ENCODE measurements at places on chromosomes 2 and 18.

GRCh38 chr2:64644458-64645382 lies 9.0 kb downstream of the SERTAD2 start:
- DNase-seq, result peak; percentile 83

DNA sequence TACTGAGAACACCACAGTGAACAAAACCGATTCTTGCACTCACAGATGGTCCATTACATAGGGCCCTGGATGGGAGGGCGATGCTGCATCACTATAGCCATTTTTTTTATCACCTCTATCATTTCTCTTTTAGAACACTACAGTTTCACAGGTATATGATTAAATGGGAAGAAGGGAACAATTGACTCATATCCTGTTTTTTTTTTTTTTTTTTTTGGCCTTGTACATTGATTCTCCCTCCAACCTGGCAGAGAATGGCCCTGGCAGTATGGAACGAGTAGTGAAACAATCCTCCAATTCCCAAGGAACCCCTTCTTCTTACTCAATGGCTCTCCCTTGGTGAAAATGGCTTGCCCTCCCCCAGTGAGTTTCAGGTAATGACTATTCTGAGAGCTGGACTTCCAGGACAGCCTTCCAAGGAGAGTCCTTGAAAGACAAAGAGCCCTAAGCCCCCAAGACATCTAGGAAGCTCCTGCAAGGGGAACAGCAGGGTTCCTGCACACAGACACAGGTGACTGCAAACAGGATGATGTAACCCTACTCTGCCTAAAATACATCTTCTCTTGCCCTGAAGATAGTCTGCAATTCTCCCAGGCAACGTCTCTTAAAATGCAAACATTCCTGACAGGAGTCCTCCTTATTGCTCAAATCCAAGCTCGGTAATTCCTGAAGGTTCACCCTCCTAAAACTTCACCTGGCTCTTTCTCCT lies 405.4 kb downstream of the SETBP1 start:
- DNase-seq, result no peak

- no peak for DNase-seq
These were observed 352.8 kb upstream of the GYPC start for GRCh38 chr2:126303113-126303512.

- DNase-seq, result no peak
These were observed 830.1 kb upstream of the ZEB2 start for GRCh38 chr2:145350011-145350410.

- peak; percentile 96 for DNase-seq
These were observed at the start of gene TANK for GRCh38 chr2:161160226-161161073. TSS of gene TANK (plus strand) at chr2:161160428. CDS start at chr2:161179663, 19,235 bp downstream.

DNA sequence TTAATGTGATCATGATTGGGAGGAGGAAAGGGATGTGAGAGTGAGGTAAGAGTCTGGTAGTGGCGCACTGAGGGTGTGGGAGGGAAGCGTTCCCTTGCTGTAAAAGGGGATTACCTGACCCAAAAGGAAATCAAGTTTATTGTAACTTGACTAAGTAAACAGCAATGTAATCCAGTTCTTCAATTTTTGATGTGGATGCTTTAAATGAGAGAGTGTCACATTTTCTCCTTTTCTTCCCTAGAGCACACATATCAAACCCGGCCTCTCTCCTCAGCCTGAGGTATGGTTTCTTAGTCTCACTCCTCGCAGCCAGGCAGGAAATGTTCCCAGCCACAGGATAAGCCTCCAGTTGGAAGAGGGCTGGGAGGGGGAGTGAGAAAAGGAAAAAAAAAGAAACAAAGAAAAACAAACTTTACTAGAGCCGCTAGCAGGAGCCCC lies 688 bp upstream of the ARHGAP28 start:
- DNase-seq, result no peak

DNA sequence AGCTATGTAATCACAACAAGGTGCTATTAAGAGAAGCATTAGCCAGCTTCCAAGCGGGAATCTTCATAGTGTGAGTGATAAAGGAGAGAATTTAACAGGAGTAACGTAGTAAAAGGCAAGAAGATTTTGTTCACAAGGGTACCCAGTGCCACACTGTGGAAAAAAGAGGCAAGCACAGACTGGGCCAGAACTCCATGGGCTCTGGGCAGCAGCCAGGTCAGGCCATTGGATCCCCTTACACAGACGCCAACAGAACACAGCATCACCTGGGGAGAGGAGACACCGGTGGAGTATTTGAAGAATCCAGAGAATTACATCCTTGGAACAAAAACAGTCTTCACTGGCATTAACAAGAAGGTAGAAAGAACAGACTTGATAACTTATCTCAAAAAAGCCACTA lies 21.2 kb downstream of the AMER3 start:
- no peak for DNase-seq

DNA sequence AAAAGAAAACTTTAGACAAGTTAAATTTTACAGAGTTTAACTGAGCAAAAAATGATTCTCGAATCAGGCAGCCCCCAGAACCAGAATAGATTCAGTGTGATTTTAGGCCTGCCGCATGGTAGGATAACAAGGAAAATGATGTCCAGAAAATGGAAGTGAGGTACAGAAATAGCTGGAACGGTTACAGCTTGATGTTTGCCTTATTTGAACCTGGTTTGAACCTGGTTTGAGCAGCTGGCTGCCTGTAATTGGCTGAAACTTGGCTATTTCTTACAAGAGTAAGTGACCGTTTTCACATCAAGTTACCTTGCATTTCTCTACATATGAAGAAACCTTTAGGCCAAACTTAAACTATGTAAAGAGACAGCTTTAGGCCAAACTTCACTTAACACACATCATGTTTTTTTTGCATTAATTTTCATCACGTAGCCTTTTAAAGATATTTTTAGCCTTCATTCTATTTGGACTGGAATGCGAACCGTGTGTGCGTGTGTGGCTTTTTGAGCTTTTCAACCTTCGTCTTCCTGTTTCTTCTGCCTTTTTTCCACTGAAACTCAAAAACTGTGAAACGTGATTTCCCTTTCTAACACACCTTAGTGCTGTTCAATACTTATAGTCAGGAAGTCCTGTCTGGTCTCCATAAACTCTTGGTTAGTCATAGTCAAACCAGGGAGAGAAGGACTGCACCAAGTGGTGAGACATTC lies 4.5 kb upstream of the POLE4 start:
- no peak for DNase-seq

DNA sequence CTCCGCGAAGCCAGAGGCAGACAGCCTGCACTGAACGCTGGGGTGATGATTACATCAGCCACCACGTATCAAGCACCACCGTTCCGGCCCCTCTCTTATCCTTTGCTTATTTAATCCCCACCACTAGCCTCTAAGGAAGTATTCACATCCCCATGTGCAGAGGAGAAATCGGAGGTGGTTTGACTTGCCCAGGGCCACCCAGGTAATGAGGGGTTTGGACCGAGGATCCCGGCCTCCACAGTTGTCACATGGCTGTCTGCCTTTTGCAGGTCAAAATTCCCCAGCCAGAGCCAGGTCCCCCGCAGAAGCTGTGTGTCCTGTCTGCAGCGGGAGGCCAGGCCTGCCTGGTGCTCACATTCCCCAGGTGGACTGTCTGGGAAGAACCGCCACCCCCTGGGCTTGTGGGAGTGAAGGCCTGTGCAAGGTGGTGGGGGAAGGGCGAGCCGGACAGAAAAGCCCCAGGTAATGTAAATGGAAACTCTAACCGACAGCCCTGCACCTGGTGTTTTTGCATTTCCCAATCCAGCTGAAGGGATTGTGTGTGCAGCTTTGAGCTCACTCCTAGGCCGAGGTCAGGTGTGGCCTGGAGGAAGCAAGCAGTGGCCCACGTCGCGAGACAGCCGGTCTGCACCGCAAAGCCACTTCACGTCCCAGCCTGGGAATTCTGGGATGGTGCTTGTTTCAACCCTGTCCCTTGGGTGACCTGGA lies 108.5 kb upstream of the ID2 start:
- no peak for DNase-seq

DNA sequence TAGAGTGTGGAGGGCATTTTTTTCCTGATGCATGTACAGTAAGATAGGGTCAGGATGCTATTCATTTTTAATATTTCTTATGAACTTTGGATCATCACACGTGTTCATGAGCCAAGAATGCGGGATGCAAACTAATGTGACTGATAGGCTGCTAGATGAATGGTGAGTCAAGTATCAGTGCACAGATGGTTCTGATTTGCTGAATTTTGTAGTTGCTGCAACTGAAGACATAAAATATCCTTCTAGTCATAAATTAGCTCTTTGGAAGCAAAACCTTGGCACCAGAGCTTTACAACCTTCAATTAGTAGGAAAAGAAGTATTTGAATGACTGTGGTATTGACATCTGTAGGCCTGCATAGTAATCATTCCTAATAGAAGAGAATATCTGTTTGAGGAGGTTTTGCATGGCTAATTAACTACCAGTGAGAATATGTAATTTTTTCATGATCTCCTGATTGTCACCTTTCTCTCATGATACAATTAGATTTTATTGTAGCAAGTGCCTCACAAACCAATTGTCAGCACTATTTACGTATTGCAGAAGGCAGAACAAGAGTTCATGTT lies 94.0 kb downstream of the VRK2 start:
- DNase-seq, result no peak

- no peak for DNase-seq
These were observed 9.5 kb downstream of the CAPN14 start for GRCh38 chr2:31207790-31208189.

GRCh38 chr2:204261846-204262245 lies 283.4 kb upstream of the PARD3B start:
- no peak for DNase-seq

GRCh38 chr18:28905509-28905908 lies 728.6 kb upstream of the CDH2 start:
- peak; percentile 72 for DNase-seq

- DNase-seq, result no peak
These were observed 54.7 kb downstream of the SPRED2 start for GRCh38 chr2:65377556-65378192.

DNA sequence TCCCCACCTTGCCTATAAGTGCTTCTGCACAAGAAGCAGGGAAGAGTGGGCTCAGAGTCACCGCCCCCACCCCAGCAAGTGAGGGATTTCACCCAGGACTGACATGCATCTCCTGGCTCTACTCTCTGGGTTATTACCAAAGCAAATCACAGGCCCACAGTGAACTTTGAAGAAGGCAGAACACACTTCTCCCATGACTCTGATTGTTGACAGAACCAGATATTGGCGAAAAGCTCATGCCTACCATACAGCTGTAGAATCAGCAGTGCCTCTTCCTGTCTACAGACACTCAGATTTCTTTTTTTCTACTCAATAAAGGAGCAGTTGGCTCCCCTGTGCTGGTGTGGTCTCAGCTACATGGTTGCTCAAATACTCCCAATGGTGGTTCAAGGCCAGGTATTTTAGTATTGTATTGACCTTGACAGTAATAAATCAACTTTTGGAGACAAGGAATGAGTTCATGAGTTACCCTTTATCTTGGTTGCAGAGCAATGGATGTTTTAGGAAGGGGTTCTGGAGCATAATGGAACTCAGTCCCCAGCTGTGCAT lies 512.9 kb upstream of the ID2 start:
- DNase-seq, result no peak

DNA sequence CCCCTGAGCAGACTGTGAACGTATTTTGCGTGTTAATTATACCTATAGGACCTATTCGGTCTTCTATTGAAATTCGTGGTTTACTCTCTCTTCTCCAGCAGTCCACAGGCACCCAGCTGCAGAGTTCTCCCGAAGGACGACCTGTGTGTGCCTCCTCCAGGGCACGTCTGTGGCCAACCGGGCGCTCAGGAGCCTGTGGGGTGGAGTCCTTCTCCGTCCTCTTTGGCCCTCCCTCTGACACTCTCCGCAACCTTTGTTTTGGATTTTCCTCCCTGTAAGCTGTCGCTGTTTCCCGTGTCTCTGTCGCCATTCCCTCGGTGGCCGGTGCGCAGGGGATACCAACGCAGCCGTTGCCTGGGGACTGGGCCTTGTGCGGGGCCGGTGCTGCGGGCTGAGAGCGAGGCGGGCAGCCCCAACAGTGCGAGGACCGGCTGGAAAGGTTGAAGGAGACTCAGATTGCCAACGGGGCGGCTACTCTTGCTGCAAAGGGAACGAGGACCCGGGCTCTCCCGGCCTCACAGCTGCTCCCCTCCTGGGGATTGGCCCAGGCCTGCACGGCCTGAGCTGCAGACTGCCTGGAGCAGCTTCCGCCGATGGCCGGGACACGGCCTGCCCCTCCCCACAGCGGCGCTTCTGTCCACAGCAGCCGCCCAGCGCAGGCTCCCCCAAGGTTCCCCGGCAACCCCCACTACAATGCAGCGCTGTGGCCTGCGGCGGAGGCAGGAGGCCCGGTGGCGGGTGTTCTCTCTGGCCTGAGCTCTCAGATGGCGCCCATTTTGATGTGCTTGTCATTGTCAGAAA lies 221.0 kb downstream of the MTX2 start:
- DNase-seq, result no peak

- DNase-seq, result no peak
These were observed 369.5 kb downstream of the PLCL1 start for GRCh38 chr2:198173864-198174263.

GRCh38 chr2:163269374-163270021 lies 430.9 kb upstream of the KCNH7 start:
- DNase-seq, result no peak

- no peak for DNase-seq
These were observed 272.6 kb downstream of the ARHGAP15 start for GRCh38 chr2:143401861-143402260.

DNA sequence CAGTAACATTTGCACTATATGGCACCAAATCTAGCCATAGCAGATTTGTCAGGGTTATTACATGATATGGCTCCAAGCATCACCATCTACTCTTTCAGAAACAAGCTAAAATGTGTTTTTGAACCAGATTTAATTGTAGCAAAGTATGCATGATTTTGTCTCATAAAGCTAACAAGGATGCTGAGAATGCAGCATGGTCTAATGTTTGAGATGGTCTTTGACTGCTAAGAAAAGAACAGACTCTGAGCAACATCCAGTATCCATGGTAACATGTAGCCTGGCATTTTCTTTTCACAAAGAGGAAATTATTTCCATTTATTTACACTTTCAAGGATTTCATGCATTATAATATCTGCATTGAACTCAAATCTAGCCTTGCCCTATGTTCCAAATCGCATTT lies 206.5 kb downstream of the PDE1A start:
- no peak for DNase-seq

- DNase-seq, result no peak
These were observed 63.5 kb upstream of the TMEM200C start for GRCh38 chr18:5958822-5959221.

- peak; percentile 80 for DNase-seq
These were observed 8.6 kb upstream of the PLEKHM3 start for GRCh38 chr2:208033701-208034502.

GRCh38 chr2:215967590-215968378 lies 45.6 kb downstream of the MREG start:
- no peak for DNase-seq

DNA sequence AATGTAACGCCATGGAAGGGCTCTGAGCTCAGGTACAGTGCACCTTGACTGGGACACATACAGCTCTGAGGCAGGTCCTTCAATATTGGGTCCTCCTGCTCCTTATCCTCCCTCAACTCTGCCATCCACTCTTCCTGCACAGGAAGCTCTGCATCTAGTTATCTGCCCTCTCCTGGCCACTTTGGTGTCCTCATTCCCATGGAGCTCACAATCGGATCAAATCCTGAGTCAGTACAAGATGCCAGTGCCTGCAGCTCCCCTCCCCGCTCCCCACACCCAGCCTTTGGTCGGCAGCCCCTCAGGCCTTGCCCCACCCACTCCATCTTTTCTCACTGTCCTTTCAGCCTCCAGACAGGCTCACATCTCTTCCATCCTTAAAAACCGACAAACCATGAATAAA lies 58.0 kb downstream of the LRRFIP1 start:
- peak; percentile 40 for DNase-seq

All from OCI-M1 (cell line).